ENCODE measurements at places on chromosomes 2 and 18.

DNA sequence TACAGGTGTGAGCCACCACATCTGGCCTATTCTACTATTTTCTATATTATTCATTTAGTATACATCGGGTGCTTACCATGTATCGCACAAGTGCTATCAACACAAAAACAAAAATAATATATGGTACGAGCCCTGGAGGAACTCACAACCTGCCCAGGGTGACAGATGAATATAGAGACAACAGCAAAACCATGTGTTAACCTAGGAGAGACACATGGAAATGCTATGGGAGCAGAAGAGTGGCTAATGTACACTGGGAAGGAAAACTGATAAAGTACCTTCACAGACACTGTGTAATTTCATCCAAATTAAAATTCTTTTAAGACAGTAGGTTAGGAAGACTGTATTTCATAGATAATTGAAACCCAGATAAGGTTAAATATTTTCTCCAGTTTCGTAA is 3.9 kb downstream of the SF3B6 start:
- DNase-seq: no peak

- DNase-seq: no peak
These were observed 84.4 kb downstream of the TGOLN2 start for GRCh38 chr2:85243101-85244072.

DNA sequence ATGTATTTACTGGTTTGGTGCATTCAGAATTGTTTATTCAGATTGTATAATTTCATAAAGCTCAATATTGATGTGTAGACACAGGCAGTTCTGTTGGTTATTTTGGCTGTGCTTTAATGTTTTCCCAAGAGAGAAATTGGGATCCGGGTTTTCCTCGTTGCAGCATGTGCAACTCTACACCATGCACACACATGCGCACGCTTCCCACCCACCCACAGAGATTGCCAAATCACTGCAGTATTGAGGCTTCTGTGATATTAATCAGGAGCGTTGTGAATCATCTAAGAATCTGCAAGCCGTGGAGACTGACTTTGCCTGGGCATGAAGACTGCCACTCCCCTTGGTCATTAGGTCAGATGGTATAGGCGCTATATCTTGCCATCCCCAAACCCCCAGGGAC is 571.5 kb downstream of the SLC4A3 start:
- DNase-seq: peak; percentile 88

GRCh38 chr2:33166287-33166881 is 219.6 kb downstream of the LTBP1 start:
- DNase-seq: peak; percentile 50

DNA sequence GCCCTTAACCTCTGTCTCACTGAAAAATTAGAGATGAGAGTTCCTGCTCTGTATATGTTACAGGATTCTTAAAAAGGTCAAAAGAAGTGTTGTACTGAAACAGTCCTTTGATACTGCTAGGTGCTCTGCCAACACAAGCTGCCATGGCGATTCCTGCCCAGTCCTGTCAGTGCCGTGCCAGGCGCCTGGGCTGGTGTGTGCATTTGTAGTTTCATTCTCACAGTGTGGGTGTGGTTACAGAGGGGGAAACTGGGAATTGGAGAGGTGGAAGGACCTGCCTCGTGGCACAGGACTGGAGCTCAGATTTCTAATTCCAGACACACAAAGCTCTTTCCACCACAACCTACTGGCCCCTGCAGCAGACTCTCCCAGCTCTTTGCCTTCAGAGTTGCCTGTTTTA is 122.3 kb upstream of the RAB6C start:
- no peak for DNase-seq

DNA sequence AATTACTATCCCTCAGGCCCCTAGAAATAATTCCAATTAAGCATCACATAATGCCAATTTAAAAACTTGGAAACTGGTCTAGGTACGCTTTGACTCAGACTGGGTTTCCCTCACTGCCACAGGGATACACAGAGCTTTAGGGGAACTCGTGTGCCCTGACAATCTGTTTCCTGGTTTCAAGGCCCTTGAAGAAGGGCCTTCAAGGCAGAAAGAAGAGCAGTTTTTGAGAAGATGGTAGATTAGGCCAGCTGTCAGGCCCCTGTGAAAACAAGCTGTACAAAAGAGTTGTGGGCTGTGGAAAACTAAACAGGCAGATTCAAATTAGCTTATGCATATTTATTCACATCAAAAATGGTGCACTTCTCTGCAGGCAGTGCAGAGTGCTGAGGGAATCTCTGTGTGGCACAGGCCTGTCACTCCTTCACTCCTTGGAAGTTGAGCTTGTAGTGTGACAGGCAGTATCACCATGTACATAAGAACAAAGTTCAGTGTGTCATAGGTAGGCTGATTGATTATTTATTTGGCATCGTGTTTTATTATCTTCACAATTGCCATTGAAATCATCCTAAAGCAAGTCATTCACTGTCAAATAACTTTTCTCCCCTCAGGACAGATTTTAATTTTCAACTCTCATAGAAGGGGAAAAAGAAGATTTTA is 614.4 kb upstream of the GYPC start:
- no peak for DNase-seq

GRCh38 chr2:25323042-25323514 is 18.6 kb downstream of the DNMT3A start:
- DNase-seq: peak; percentile 81

DNA sequence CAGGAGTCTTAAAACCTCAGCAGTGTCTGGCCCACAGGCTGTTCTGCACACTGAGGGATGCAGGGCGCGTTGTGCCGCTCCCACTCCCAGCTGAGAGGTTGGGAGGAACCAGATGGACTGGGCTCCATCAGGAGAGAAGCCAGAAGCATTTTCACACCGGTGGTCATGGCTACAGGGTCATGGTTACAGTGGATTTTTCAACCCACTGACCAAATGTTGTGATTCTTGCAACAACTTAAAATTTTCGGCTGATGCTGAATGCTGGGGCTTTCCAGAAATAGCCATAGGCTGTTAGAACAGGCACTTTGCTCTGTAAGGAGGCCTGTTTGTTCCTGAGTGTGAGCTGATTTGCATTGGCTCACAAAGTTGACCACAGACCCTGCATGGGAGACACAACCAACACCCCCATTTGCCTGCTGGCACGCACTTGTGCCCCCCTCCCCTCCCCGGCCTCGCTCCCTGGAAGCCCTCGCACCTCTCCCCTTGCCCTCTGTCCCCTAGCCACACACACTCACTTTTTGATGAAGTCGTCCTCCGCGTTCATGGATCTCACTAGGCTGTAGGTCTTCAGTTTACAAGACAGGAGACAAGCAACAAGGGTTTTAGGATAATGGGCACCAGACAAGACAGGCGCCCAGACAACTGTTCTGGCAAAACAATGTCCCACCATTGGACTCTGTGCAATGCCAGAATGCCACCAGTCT is 3.4 kb downstream of the LPIN1 start:
- no peak for DNase-seq

- DNase-seq: no peak
These were observed 594.0 kb upstream of the ACVR2A start for GRCh38 chr2:147250652-147251356.

GRCh38 chr2:42602218-42602875 is 33.9 kb downstream of the MTA3 start:
- no peak for DNase-seq

GRCh38 chr2:189534854-189535832 is 45.4 kb downstream of the SLC40A1 start:
- DNase-seq: peak; percentile 65

DNA sequence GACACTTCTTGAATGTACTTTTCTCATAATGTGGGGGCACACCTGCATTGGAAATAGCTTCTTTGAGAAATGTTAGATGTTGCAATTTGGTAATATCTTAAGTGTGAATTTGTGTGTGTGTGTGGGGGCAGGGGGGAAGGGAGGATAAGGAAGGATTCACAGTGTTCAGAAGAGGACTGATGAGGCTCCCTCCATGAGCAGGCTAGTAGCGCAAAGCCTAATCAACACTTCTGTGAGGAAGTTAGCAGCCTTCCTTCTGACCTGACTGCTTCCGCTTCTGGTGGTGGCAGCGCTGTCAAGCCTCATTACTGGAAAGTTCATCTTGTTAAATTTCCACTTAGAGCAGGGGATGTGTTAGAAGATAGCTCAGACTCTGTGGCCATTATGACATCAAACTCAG is 295.4 kb upstream of the SPRED2 start:
- no peak for DNase-seq

GRCh38 chr2:23591111-23591510 is 206.1 kb downstream of the KLHL29 start:
- DNase-seq: no peak

DNA sequence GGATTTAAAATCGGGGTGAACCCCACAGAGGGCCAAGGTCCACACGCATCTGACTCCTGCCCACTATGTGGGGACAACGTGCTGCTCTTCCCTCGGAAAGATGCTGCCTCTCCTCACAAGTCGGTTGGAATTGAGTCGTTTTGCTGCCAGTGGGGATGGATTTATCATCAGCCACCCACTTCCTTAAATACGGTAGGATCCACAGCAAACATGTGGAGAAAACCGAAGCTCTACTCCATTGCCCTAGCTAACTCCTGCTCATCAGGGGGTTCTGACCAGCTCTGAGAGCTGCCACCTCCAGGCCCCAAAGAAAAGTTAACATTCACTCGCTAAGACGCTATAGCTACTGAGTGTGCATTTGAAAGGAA is 80.9 kb downstream of the CHRNA1 start:
- peak; percentile 61 for DNase-seq

- no peak for DNase-seq
These were observed 25.0 kb downstream of the SH3YL1 start for GRCh38 chr2:238869-239268.

DNA sequence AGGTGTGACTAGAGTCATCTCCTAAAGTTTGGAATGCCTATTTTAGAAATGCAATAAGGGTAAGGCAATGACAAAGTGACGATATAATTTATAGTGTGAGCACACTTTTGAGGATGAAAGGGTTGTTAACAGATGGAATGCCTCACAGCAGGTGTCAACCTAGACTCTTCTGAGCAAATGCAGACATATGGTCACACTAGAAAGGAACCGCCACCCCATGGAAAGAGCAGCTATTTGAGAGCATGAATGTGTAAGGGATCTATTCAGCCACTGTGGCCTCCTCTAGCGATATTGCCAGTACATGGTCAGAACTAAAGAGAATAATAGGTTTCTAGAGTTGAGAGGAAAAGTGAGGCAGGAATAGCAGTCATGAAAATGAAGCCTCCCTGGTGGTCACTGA is 18.5 kb downstream of the DSG2 start:
- no peak for DNase-seq
